Central memory CD4-positive, alpha-beta T cell (primary cell): ENCODE measurements at places on chromosomes 3 and 15.

DNA sequence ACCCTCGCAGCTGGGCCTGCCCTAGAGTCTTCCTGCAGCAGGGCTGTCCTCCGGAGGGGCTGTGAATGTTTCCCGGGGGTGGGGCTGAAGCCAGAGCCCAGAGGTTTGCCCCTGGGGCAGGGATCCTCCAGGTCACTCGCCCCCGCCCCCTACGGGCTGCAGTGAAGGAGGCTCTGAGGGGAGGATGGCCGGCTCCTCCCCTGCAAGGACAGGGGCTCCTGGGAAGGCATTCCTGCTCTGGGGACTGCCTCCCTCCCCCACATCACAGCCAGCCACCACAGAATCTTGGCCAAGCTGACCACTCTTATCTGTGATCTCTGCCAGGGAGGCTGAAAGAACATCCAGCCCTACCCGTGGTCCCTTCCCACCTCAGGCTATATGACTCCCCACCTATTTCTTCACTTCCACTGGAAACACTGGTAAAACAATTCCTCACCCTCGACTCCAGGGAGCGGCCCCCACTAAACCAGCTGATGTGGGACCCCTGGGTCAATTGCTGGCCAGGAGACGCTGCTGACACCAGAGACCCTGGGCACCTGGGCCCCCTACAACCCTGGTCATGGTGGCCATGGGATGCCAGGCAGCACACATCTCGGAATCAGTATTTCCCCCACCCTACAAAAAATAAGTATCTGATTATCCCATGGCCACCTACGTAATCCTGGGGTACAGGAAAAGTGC lies 66.0 kb downstream of the HMCES start:
- DNase-seq, result no peak

- no peak for DNase-seq
Observed at GRCh38 chr3:23263796-23264195, 60.7 kb downstream of the UBE2E2 start.

- DNase-seq, result no peak
Observed at GRCh38 chr3:125602752-125603649, 7.7 kb upstream of the OSBPL11 start.

GRCh38 chr15:98673133-98673532 lies 24.8 kb downstream of the IGF1R start:
- DNase-seq, result no peak

DNA sequence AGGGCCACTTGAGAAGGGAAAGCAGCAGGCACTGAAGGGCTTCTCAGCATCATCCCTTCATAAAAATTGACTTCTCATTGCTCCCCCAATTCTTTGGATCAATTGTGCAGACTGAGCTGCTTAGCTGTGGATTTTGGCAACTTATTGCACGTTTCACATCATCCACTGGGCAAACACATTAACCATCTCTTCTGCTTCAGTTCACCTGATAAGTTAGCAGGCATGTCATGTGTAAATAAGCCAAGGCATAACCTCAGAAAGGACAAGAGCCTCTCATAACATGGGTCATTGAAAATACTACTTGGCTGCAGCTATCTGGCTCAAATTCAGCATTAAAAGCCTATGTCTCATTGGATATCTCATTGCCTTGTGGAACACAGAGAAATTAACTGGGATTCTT lies 366.5 kb downstream of the LRRC3B start:
- no peak for DNase-seq

DNA sequence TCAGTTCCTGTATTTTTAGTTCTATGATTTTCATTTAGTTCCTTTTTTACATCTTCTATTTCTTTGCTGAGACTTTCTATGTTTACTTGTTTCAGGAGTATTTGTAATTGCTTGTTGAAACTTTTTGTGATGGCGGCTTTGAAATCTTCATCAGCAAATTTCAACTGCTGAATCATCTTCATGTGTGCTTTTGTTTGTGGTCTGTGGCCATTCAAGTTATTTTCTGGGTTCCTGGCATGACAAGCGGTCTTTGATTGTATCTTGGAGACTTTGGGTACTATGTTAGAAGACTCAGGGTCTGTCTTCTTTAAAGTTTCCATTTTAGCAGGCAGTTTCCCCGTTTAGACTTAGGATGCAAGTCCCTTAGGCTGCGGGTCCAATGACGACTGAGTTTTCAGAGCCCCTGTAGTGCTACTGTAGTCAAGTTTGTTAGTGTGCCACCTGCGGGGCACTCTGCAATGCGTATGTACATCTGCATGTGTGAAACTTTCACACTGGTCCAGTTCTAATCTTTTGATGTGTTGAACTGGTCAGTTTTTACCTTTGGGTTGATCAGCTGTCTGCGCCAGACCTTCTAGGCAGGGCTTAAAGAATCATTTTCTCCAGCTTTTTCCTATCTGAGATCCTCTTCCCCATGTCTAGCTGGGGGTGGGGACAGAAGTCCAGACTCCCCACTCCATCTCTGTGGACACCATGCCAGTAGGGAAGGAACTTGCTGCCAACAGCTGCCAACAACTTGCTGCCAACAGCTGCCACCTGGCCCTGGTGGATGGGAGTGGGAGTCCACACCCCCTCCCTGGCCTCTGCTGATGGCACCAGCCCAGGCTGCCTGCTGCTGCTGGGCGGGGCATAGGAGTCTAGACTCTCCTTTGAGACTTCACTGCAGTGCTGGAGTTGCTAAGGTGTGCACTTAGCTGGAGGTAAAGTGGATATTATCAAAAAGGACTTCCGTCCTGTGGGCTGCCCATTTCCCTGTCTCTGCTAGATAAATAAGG lies 190.9 kb downstream of the TJP1 start:
- DNase-seq, result no peak

DNA sequence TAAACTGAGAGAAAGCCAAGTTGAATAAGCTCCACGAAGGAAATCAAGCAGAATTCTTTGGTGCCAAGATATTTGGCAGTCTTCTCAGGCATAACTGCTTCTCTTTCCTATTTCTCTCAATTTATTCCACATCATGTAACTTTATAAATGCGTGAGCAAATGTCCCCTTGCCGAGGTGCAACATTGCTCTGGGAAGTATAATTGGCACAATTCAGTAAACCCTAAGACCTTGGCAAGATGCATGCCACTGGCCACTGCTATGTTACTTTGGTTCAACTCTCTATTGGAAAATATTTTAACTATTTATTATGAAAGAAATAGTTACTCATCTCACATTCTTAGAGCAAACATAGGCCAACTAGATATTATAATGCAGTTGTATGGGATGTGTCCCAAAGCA lies 170.2 kb downstream of the SUCNR1 start:
- DNase-seq, result no peak
